ENCODE measurements at places on chromosomes 4 and X. TPM values are rescaled to one million over a fixed set of nuclear protein-coding genes. Genes with fewer than 3 reads are reported as not detected.
A peak's percentile ranks its signal among the peaks of the same experiment; 100 is the strongest.

PCDH19 gene
- total RNA-seq = 0.76 TPM

LONRF3 gene
- total RNA-seq = 3.9 TPM

VCX3B gene
- not detected for total RNA-seq

MAGED4 gene
- total RNA-seq = 1.3 TPM

- DNase-seq = no peak
Observed at GRCh38 chr4:103842637-103843239, 123.0 kb upstream of the TACR3 start.

DNA sequence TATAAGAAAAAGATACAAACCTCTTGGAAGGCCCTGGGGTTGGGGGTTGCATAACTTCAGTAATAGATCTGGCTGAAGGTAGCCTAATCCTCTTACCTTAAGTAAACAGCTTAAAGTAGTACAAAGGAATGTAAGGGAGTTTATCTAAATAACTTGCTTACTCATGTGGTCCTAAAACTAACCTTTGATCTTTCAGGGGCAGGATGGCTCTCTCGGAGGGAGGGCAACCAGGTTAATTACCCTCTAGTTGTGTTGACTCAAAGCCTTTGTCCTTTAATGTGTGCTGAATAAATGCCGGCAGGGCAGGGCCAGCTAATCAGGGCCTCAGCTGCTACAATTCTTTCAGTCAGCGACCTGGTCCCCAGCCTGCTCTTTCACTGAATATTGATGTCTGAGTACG, 822.0 kb upstream of the SLIT2 start:
- DNase-seq = no peak

- DNase-seq = no peak
Observed at GRCh38 chr4:8373973-8374545, 66.5 kb downstream of the ACOX3 start.

- no peak for DNase-seq
Observed at GRCh38 chrX:24093746-24094145, 39.0 kb downstream of the EIF2S3 start.

DNA sequence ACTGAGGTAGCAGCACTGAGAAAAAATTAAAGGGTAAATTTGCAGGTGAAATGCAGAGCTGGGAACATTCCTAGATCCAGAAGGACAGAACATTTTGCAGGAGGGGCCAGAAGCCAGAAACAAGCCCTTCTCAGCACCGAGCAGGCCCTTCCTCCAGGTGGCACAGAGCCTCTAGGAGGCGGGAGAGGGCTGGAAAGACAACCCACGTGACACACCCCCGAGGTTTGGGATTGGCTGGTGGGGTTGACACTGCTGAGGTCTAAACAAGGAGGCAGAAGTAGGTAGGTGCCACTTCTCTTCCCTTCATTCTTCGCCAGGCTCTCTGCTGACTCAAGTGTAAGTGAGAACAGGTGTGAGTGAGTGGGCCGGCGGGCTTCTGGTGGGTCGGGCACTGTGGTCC, at the start of gene PAGE4:
PAGE4 (plus strand) TSS at position 288 of the 400 bp plus-strand sequence. CDS start 1,126 bp downstream, outside the sequence.
- DNase-seq = no peak

DNA sequence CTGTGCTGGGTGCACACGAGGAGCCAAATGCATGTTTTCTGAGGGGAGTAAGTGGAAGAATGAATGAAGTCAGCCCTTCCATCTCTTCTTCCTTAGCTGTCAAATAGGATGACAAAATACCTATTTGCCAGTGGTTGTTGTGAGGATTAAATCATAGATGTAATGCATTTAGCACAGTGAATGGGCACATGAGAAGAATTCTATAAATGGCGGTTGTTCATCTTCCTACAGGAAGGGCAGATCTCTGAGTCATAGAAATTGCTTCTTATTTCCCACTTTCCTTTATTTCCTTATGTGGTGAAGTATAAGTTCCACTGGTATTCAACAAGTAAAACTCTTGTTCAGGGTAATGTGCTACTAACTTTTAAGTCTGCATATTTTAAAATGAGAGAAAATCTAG, 83.1 kb downstream of the SORBS2 start:
- no peak for DNase-seq

- DNase-seq = no peak
Observed at GRCh38 chr4:118997601-118998000, 108.9 kb downstream of the SYNPO2 start.

DNA sequence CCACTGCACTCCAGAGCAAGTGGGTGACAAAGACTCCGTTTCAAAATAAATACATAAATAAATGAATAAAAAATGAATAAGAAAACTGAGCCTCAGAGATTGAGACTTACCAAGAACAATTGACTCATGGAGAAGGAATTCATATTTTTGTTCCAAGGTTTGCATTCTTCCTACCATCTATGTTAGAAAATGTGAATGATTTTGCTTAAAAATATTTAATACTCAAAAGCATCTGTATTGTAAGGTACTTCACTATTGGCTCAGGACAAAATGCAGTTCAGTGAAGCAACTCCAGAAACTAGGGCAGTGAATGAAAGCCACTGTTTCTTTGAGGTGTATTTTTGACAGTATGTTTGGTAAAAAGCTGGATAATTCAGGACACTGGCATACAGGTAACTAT, 54.1 kb downstream of the XAGE2 start:
- no peak for DNase-seq

GRCh38 chr4:20359692-20360091, 108.0 kb downstream of the SLIT2 start:
- no peak for DNase-seq

DNA sequence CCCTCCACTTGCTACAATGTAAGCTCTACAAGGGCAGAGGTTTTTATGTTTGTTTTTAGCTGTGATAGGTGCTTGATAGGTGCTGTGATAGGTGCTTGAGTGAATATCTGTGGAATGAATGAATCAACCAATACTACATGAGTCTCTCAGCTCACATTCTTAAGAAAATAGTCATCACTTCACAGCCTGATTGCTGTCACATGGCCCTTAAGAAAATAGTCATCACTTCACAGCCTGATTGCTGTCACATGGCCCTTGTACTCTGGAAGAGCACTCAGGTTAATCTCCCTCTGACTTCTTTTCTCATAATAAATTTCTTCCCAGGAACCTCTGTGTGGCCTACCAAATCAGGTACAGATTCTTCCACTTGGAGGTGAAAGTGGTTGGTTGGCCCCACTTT, 335.2 kb downstream of the TENM3 start:
- no peak for DNase-seq

DNA sequence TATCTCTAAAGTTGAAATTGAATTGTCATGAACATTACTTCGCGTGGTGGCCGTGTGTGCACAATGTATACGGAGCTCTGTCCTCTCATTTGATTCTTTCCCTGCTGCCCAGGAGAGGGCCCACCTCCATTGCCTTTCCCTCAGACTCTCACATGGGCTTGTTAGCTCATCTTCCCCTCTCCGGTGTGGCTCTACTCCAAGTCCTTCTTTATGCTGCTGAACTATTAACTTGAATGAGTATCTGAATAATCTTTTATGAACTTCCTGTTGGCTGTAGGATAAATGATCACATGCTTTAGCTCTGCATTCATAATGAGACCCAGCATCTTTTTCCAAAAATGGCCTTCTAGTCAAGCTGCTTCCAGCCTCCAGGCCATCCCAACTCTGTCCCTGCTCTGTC, 68.8 kb upstream of the CLNK start:
- no peak for DNase-seq

DNA sequence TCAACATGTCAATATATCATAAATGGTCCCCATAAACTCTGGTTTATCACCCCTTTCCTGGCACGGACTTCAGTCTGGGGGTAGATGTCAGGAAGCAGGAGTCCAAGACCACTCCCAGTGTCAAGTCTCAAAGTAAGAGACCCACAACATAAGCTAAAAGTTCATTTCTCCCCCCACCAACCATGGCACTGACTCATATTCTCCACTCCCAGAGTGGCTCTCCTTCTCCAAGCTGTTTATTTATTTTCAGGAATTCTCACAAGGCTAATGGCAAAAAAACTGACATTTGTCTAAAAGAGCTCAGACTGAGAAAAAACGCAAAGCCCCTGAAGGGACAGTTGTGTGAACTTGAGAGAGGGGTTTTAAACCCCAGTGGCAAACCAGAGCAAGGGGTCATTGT, 217.0 kb downstream of the RAB28 start:
- no peak for DNase-seq

DNA sequence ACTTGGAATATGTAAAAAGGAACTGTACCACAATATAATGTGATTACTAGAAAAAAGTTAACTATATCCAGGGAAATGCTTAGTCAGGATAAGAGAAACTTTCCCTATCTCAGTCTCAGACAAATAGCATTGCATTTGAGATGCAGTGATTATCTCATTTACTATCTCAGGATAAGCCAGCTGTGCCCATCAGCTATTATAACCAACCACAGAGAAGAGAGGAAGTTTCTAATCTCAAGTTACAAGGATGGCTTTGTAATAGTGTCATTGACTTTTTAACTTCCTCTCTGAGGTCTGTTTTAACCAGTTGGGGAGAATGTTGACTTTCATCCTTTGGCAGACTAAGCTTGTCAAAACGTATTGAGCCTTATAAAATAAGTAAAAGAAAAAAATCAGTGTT, 56.5 kb downstream of the SNX25 start:
- DNase-seq = no peak

- DNase-seq = no peak
Observed at GRCh38 chrX:13254076-13254785, 65.6 kb downstream of the ATXN3L start.

DNA sequence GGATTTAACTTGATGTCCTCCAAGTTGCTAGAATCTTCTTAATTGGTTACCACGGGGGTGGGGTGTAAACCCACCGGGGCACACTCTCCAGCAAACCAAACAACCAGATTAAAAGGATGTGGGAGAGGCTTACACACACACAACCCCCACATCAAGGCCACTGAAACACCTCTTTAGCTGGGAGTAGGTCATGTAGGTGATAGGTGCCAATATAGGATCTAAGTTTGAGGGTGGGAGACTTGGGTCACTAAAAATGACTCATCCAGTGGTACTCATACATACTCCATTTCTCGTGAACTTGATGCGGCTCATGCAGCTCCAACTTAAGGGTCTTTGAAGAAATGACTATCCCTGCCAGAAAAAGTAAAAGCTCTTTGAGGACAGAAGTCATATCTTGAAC, 20.5 kb upstream of the CD40LG start:
- no peak for DNase-seq

DNA sequence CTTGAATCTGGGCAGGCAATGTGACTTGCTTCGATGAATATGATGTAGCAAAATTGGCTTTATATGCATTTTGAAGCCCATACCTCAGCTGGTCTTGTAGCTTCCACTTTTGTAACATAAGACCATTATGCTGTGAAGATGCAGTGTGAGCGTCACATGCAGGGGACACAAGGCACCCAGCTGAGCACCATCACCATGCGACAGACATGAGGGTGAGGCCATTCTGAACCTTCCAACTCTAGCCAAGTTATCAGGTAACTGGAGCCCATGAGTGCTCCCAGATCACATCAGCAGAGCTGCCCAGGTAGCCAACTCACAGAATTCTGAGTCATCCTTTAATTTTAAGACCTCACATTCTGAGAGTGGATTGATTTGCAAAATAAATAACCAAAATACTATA, 705.9 kb downstream of the FSTL5 start:
- DNase-seq = no peak

GRCh38 chrX:102155806-102156179, at the start of gene BEX5:
TSS of gene BEX5 (minus strand) at chrX:102155977. CDS start at chrX:102154265, 1,712 bp downstream.
- DNase-seq = peak; percentile 69
